ENCODE measurements at places on chromosomes 4 and X.
A peak's percentile ranks its signal among the peaks of the same experiment; 100 is the strongest.

DNA sequence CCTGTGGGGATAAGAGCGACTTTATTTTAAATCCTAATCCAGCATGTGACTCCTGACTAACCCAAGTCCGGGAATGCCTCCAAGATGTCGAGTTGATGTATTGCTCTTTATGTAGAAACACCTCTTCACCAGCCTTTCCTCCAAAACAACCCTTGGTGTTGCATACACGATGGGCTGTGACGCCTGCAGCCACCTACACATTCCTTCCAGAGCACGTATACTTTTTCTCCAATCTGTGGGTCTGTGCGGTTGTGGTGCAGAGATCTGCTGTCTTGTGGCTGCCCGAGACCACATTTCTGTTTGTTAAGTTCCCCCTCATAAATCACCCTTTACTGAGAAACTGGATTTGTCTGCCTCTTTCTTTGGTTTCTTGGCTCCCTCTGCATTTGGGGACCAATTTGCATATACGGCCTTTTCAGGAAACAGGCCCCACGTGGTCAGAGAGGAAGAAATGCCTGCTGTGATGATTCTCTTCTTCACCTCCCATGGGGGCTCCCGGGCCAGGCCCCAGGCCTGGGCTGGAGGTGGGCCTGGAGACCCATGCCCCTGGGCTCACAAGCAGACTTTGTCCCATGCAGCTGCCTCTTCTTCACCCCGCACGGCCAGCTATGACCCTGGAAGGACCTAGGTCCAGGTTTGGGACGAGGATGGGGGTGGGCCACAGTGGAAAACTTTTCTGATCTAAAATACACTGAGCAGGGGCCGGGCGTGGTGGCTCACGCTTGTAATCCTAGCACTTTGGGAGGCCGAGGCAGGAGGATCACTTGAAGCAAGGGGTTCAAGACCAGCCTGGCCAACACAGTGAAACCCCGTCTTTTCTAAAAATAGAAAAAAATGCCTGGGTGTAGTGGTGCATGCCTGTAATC lies 21.4 kb upstream of the AFAP1 start:
- no peak for DNase-seq

DNA sequence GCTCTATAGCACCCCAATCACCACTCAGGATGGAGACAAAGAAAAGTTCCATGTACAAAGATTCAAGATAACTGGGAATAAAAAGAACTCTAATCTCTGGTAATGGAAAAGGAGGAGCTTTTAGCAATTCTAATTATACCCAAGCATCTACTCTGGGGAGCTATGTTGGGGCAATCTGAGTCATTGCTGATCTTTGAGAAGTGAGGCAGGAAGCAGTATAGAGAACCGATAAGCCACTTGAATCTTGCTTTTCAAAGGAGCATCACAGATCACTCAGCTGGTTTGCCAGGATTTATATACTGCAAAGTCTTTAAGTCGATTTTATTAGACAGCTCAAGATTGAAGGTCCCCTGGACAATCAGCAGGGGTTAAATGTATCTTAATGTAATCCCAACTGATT lies 220.0 kb downstream of the ENOX2 start:
- DNase-seq, result no peak

GRCh38 chr4:5051278-5052203 lies at the start of gene STK32B:
Gene STK32B (plus strand): TSS chr4:5051480.
- peak; percentile 59 for DNase-seq

GRCh38 chr4:82076809-82077208 lies 297.0 kb downstream of the HNRNPD start:
- no peak for DNase-seq

DNA sequence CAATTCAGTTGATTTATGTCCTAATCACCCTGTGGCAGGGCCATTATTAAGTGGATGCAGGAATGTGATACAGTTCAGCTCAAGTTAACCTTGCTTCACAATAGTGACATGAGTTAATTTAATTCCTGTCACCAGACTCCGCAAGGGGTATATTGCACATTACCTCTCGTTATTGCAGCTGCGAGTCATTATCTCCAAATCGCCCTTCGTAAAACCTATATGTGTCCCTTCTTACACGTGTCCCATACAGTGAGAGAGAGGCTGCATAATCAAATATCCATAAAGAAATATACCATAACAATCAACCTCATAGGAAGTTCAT lies 369.9 kb upstream of the ANXA10 start:
- DNase-seq, result no peak

DNA sequence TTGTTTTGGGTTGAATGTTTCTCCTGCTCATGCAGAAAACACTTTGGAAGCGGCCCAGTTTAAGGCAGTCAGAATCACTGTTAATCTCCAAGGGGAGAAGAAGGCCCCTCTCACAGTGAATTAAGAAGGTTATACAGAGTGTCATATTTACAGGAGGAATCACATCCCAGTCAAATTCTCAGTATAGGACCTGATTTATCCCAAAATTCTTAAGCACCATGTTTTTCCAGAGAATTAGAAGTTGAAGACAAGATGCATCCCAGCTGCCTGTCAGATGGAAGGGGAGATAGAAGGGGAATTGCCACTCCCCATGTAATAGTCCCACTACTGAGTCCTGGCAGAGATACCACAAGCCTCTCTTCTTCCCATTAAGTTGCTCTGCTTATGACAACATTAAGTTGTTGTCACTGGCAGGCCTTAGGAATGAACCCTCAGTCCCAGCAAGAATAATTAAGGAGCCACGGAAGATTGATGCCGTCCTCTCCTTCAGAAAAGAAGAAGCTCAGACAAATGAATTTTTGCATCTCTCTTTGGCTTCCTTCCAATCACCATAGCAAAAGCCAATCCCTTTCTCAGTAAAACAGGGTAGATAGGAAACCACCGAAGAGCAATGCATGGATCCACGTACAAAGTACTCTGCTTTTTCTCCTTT lies 138.4 kb downstream of the LDB2 start:
- DNase-seq, result no peak

GRCh38 chr4:78684325-78685079 lies 91.6 kb upstream of the BMP2K start:
- no peak for DNase-seq

GRCh38 chr4:15677507-15677988 lies 4.1 kb upstream of the FAM200B start:
- DNase-seq, result no peak

GRCh38 chrX:129718676-129719075 lies 20.1 kb upstream of the XPNPEP2 start:
- DNase-seq, result peak; percentile 13

DNA sequence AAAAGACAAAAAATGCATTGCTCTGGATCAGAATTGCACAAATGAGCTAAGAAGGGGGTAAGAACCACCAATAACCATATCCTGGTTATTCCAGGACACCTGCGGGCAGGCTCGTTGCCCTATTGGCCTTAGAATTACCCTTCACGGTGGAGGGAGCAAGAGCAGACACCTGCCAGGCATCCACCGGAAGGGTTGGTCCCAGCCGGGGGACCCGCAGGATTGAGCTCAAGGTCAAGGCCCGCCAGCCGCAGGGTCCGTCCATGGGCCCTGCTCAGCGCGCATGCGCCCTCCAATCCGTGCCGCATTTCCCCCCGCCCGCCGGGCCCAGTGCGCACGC lies 575 bp downstream of the SLC25A6 start:
- no peak for DNase-seq

DNA sequence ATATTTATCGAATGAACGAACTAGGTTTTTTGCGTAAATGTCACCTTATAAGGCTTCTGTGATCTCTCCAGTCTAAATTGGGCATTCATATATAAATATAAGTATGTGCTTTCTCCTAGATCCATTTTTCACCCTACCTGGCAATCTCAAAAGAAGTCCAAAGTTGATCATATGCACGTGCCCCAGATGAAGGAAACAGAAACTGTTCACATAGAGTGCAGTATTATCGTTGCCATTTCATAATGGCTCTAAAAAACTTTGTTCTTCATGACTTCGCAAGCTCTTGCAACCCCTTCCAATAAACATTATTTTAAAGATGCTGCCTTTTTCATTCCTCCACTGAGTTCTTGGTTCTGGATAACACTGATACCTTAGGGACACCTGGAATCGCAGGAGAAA lies 708 bp downstream of the INTS12 start:
- peak; percentile 2 for DNase-seq

GRCh38 chr4:168515222-168516011 lies 18.6 kb downstream of the PALLD start:
- DNase-seq, result no peak

DNA sequence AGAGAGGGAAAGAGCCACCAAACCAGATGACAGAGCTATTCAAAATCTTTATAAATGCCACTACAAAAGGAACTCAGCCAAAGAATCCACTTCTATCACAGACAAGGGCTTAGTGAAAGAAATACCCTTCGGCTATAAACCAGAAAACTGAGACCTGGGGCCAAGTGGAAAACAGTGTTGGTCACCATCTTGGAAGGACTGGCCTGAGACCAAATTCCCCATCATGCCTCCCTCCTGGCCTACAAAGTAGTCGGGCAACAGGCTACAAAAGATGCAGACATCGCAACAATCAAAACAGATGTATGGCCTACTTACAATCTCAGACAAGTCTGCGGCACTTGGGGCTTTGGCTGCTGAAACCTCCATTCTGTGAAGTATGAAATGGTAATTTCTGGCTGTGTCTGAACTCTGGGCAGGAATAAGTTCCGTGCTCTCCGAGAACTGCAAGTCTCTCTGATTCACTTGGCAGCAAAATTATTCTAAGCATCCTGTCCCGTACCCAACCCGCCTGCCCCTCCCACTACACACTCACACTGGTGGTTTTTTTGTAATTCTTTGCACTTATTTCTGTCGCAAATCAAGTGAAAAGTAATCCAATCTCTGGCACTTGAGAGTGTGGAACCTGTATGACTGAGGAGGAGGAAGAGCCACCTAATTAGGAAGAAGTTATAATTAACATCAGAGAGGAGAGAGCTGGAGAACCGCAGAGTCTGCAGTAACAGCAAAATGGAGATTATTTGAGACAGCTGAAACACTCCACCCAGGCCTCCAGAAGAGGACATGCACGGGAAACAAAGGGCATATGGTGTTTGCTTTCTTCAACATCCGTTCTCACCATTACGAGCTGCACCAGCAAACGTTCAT lies 87.8 kb downstream of the SH3KBP1 start:
- DNase-seq, result no peak

GRCh38 chr4:114156371-114156770 lies 176.9 kb upstream of the ARSJ start:
- no peak for DNase-seq

DNA sequence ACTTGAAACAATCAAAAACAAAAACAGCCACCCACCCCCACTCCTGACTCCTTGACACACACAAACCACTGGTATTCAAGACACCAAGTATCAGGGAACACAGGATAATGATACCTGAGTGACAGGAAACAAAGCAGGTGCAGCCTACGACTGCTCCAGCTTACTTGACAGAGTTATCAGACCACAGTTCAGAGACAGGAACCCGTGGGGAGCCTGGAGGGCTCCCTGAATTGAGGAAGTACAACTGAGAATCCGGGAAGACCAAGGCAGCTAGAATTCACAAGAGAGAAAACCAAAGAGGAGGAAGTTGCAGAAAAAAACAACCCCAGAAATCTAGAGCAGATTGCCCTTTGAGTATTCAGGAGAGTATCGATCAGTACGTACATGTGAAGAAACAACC lies 20.5 kb downstream of the COMMD8 start:
- peak; percentile 62 for DNase-seq

DNA sequence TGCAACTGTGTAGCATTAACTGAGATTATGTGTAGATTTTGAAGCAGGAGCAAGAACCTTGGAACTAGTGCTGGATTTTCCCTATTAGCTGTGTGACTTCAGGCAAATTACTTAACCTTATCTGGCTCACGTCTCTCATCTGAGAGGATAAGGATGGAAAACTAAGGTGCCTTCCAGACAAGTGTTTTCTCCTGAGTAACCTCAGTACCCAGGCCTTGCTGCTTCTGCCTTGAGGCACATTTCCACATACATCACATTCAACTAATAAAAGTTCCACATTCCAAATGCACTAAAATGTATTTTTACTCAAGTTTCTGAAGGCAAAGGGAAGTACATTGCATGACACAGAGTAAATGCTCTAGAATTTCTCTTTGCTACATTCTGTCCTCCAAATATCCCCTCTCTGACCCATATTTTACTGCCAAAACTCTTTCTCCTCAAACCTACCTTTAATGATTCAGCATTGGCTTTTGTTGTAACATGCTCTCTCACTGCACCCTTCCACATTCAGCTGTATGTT lies 195.4 kb upstream of the ADGRL3 start:
- no peak for DNase-seq

GRCh38 chrX:22758807-22759481 lies 240.8 kb upstream of the DDX53 start:
- no peak for DNase-seq

GRCh38 chr4:46386570-46386969 lies 3.4 kb downstream of the GABRA2 start:
- DNase-seq, result no peak

DNA sequence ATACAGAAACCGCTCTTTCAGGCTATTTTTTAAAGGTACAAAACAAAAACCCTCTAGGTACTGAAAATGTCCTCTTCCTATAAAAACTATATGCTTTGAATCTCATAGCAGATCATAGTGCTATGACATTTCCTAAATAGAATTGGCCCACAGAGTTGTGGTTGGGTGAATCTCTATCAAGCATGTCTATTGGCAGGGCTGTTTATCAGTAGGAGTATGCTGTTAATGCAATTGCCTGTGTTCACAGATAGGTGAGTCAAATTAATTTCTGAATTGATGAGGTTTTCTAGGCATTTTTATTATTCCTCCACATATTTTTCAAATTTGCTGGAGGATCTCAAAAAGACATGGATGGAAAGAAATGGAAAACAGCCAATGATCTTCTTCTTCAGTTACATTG lies 73.9 kb downstream of the QRFPR start:
- no peak for DNase-seq

GRCh38 chrX:83260288-83260687 lies 247.8 kb upstream of the POU3F4 start:
- no peak for DNase-seq

GRCh38 chrX:11579636-11580600 lies 85.8 kb downstream of the ARHGAP6 start:
- DNase-seq, result no peak

DNA sequence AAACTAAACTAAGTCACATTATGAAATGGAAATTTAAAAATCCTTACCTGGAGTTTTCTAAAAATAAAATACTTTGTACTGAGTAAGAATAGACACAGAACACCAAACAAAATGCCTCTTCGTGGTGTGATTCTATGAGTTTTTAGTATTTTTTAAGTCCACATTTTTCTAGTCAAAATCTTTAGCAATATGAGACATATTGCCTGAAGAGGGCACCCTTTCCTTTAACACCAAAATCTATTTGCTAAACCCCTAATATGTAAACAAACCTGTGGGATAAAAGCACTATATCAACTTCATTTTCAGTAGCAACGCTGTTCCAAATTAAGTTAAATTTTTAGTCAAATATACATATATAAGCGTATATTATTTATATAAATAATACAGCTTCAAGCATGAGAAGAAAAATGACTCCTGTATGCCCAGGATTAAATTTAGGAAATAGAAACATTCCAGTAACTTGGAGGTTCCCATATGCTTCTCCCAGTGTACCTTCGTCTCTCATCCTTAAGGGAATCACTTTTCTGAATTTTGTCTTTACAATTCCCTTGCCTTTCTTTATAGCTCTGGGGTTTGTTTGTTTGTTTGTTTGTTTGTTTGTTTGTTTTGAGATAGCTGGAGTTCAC lies 23.0 kb upstream of the PGM2 start:
- peak; percentile 71 for DNase-seq

- DNase-seq, result no peak
These were observed 273.9 kb downstream of the ARAP2 start for GRCh38 chr4:35970366-35970960.

Measured in inflammatory macrophage treated with lipopolysaccharide for 4 hours (primary cell).